DMS79 (cell line): ENCODE measurements at places on chromosomes 16 and 17.

DNA sequence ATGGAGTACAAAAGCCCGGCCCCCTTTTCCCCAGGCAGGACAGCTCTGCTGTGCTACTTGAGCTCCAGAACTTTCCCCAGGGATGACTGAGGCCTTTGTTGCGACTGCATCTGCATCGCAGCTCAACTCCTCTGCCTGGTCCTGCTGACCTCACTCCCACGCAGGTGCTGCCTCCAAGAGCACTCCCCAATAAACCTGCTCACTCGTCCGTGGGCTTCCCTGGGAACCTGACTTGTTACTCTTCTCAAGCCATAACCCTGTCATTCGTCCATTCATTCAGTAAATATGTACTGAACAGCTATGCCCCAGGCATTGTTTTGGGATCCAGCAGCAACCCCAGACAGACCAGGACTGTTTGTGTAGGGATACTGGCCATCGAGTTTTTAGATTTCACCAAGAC, 11.6 kb upstream of the RMI2 start:
- no peak for DNase-seq

GRCh38 chr16:11047057-11047456, 102.7 kb downstream of the CLEC16A start:
- no peak for DNase-seq

GRCh38 chr17:79011451-79012147, 2.0 kb upstream of the CANT1 start:
- no peak for DNase-seq

DNA sequence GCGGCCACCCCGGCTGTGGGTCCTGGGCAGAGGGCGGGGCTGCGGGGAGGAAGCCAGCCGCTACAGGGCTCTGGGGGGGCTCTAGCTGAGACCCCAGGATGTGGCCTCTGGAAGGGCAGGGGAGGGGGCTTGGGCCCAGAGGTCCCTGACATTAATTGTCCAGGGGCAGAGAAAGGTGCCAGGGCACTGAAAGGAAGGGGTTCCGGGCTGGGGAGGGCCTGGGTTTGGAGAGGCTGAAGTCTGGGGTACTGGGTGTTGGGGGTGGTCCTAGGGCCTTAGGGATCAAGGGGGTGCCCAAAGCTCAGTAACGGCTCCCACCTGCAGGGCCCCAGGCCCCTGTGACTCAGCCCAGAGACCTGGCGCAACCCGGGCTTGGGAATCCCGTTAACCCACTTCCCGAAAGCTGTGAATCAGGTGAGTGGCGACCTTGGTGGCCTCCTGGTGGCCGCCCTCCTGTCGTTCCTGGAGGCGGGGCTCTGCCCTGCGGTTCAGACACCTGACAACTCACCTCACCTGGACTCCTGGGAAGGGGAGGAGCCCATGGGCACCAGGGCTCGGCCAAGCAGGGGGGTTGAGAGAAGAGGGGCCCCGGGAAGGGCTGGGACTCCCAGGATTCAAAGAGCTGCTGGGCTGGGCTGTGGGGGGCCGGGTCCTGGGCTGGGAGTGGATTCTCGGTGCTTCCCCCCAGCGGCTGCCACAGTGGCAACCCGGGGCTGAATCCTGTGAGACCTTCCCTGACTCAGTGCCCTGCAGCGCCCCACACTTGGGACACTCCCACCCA, 465 bp upstream of the PRSS22 start:
- DNase-seq: peak; percentile 73

DNA sequence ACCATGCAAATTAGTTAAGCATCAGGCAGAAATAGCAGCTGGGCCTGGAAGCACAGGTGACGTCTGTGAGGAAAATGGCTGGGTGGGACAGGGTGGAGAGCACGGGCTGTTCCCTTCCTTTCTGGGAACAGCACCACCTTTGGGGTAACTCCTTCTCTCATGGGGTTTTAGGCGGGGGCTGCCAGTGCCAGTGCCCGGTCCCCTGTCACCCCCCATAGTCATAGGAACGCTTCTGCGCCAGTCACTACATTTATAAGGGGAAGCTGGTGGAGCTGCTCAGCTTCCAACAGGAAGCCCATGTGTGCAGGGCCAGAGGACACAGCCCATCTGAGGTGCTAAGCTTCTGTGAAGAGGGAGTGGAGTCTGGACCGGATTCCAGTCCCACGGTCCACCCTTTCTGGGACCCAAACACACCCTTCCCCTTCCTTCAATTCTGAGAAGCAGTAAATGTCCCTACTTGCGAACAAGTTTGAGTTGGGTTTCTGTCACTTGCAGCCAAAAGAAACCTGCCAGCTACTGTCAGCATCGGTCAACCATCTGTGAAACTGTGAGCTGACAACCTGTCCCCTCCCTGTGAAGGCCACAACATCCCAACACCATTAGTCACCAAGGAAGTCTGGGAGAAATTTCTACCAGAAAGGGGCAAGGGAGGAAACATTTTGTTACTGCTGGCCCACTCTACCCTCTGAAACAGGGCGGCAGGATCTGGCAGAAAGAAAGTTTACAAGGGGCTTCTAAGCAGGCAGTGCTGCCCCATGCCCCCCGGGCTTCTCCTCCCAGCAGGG, 86.0 kb upstream of the AMZ2 start:
- no peak for DNase-seq

GRCh38 chr16:90077757-90078578, 837 bp upstream of the PRDM7 start:
- peak; percentile 7 for DNase-seq
